ENCODE measurements at places on chromosomes 16 and 17.

- H3K4me1 ChIP-seq = peaks cover 12% of the 10 kb centered on the region
- peak; percentile 27 for DNase-seq
- peak overlapping the region; percentile 94 for H3K27ac ChIP-seq
- H3K4me3 ChIP-seq = peak overlapping the region; percentile 68
- peaks cover 46% of the 10 kb centered on the region for H3K27me3 ChIP-seq
Observed at GRCh38 chr16:8572919-8573724, 17.2 kb downstream of the TMEM114 start.

DNA sequence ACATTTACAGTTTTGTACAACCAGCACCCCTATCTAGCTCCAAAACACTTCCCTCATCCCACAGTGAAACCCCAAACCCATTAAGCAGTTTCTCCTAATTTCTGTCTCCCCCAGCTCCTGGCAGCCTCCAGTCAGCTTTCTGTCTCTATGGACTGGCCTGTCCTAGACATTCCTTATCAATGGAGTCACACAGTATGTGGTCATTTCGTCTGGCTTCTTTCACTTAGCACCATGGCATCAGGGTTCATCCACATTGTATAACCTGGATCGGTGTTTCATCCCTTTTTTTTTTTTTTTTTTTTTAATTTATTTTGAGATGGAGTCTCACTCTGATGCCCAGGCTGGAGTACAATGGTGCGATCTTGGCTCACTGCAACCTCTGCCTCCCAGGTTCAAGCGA is 68.5 kb downstream of the ZDHHC7 start:
- H3K36me3 ChIP-seq = no peaks in the 10 kb centered on the region
- no peak overlapping the region for H3K4me3 ChIP-seq
- no peaks in the 10 kb centered on the region for H3K27me3 ChIP-seq

GRCh38 chr17:76909971-76910760 is 42.0 kb downstream of the MGAT5B start:
- H3K36me3 ChIP-seq = no peaks in the 10 kb centered on the region
- DNase-seq = peak; percentile 9
- no peak overlapping the region for H3K4me3 ChIP-seq
- no peak overlapping the region for H3K27ac ChIP-seq

DNA sequence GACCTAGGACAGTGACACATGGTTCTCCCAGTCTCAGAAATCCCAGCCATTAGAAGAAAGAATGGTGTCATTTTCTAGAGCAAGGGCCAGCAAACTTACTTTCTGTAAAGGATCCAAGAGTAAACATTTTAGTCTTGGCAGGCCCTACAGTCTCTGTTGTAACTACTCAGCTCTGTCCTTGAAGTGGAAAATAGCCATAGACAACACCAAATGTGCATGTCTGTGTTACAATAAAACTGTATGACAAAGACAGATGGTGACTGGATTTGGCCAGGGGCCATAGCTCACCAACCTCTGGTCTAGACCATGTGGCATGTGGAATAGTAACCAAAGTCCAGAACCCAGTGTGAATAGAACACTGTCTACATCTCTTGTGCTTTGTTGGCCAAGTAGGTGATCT is 286.5 kb downstream of the HS3ST4 start:
- no peaks in the 10 kb centered on the region for H3K4me1 ChIP-seq
- no peak overlapping the region for H3K27ac ChIP-seq
- no peaks in the 10 kb centered on the region for H3K36me3 ChIP-seq
- no peak overlapping the region for H3K4me3 ChIP-seq
- H3K27me3 ChIP-seq = no peaks in the 10 kb centered on the region
- DNase-seq = no peak

GRCh38 chr16:31861455-31861854 is 12.2 kb upstream of the ZNF267 start:
- H3K36me3 ChIP-seq = no peaks in the 10 kb centered on the region
- H3K4me3 ChIP-seq = peak overlapping the region; percentile 17
- peaks cover 37% of the 10 kb centered on the region for H3K4me1 ChIP-seq
- H3K27ac ChIP-seq = peak overlapping the region; percentile 1

DNA sequence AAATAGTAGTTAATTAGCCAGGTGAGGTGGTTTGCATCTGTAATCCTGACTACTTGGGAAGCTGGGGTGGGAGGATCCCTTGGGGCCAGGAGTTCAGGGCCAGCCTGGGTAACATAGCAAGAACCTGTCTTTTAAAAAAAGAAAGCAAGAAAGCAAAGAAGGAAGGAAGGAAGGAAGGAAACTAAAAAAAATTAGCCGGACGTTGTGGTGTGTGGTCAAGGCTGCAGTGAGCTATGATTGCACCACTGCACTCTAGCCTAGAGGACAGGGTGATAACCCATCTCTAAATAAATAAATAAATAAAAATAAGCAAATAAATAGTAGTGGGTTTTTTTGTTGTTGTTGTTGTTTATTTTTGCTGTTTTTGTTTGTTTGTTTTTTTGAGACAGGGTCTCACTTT is 39.3 kb upstream of the MAP2K6 start:
- no peak overlapping the region for H3K27ac ChIP-seq
- no peaks in the 10 kb centered on the region for H3K4me1 ChIP-seq
- DNase-seq = no peak
- no peak overlapping the region for H3K4me3 ChIP-seq
- no peaks in the 10 kb centered on the region for H3K36me3 ChIP-seq

GRCh38 chr17:57046749-57047148 is 38.3 kb upstream of the AKAP1 start:
- H3K27me3 ChIP-seq = peaks cover 52% of the 10 kb centered on the region
- peak overlapping the region; percentile 82 for H3K4me3 ChIP-seq
- H3K27ac ChIP-seq = peak overlapping the region; percentile 16
- peaks cover 18% of the 10 kb centered on the region for H3K4me1 ChIP-seq
- DNase-seq = no peak

- H3K27me3 ChIP-seq = peaks cover 36% of the 10 kb centered on the region
- H3K4me3 ChIP-seq = peak within 1 kb of the TSS; percentile 78
- peak; percentile 67 for DNase-seq
Observed at GRCh38 chr16:1333149-1333812, at the start of gene BAIAP3. Gene BAIAP3 (plus strand): TSS chr16:1333645. CDS start chr16:1338550, 4,905 bp downstream.

DNA sequence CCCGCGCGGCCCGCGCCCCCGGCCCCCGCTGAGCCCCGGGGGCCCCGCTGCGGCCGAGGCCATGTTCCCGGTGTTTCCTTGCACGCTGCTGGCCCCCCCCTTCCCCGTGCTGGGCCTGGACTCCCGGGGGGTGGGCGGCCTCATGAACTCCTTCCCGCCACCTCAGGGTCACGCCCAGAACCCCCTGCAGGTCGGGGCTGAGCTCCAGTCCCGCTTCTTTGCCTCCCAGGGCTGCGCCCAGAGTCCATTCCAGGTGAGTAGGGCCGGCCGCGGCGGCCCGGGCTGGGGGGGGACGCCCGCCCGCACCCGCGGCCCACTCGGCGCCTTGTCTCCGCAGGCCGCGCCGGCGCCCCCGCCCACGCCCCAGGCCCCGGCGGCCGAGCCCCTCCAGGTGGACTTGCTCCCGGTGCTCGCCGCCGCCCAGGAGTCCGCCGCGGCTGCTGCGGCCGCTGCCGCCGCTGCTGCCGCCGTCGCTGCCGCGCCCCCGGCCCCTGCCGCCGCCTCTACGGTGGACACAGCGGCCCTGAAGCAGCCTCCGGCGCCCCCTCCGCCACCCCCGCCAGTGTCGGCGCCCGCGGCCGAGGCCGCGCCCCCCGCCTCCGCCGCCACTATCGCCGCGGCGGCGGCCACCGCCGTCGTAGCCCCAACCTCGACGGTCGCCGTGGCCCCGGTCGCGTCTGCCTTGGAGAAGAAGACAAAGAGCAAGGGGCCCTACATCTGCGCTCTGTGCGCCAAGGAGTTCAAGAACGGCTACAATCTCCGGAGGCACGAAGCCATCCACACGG is 504 bp downstream of the MAZ start:
- no peak overlapping the region for H3K27ac ChIP-seq
- H3K4me1 ChIP-seq = peaks cover 57% of the 10 kb centered on the region
- peak; percentile 64 for DNase-seq
- H3K27me3 ChIP-seq = no peaks in the 10 kb centered on the region

GRCh38 chr17:540631-541030 is 174.0 kb downstream of the VPS53 start:
- DNase-seq = no peak
- no peak overlapping the region for H3K27ac ChIP-seq
- no peak overlapping the region for H3K4me3 ChIP-seq
- H3K4me1 ChIP-seq = peaks cover 12% of the 10 kb centered on the region
- peaks cover 5% of the 10 kb centered on the region for H3K36me3 ChIP-seq

- no peak for DNase-seq
- no peak overlapping the region for H3K4me3 ChIP-seq
- no peaks in the 10 kb centered on the region for H3K36me3 ChIP-seq
- H3K4me1 ChIP-seq = peaks cover 61% of the 10 kb centered on the region
- no peaks in the 10 kb centered on the region for H3K27me3 ChIP-seq
- no peak overlapping the region for H3K27ac ChIP-seq
Observed at GRCh38 chr16:50736448-50736847, 5.4 kb upstream of the CYLD start.

- DNase-seq = no peak
- H3K4me3 ChIP-seq = no peak overlapping the region
- peaks cover 16% of the 10 kb centered on the region for H3K36me3 ChIP-seq
- H3K27ac ChIP-seq = no peak overlapping the region
- peaks cover 45% of the 10 kb centered on the region for H3K27me3 ChIP-seq
- H3K4me1 ChIP-seq = no peaks in the 10 kb centered on the region
Observed at GRCh38 chr16:87528690-87529579, 36.1 kb upstream of the ZCCHC14 start.

DNA sequence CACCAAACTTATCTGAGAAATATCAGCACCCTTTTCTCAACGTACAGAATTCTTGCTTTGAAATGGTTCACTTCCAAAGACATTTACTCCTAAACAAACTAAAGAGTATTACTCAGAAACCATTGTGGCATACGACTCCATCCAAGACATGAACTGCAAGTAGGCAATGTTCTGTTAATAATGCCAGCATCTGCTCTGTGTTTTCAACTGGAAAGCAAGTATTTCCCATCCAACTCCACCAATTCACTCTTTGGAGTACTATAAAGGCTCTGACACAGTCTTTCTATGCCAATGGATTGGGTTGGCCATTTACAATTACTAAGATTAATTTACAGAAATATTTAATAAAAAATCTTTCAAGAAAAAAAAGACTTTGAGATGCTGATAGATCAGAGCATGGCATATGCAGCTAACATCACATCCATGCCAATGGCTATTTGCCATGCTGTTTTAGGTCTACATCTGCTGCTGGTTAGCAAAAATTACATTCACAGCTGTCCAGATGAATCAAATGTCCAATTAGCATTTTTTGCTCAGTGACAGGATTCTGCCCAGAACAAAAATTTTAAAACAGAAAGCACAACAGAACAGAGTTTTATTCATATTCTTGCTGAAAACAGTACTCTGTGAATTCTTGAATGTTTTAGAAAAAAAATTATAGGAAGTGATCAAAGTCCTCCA is 65.9 kb upstream of the HLF start:
- DNase-seq = no peak
- no peak overlapping the region for H3K4me3 ChIP-seq
- no peaks in the 10 kb centered on the region for H3K36me3 ChIP-seq
- H3K27me3 ChIP-seq = peaks cover 29% of the 10 kb centered on the region

- H3K27me3 ChIP-seq = no peaks in the 10 kb centered on the region
- no peak overlapping the region for H3K4me3 ChIP-seq
- no peaks in the 10 kb centered on the region for H3K4me1 ChIP-seq
- DNase-seq = no peak
- H3K36me3 ChIP-seq = no peaks in the 10 kb centered on the region
Observed at GRCh38 chr17:81952792-81953228, 5.8 kb upstream of the MYADML2 start.

GRCh38 chr17:72346306-72346705 is 225.5 kb downstream of the SOX9 start:
- H3K36me3 ChIP-seq = no peaks in the 10 kb centered on the region
- H3K27me3 ChIP-seq = no peaks in the 10 kb centered on the region
- H3K4me3 ChIP-seq = no peak overlapping the region
- no peak overlapping the region for H3K27ac ChIP-seq
- DNase-seq = no peak
- H3K4me1 ChIP-seq = no peaks in the 10 kb centered on the region

DNA sequence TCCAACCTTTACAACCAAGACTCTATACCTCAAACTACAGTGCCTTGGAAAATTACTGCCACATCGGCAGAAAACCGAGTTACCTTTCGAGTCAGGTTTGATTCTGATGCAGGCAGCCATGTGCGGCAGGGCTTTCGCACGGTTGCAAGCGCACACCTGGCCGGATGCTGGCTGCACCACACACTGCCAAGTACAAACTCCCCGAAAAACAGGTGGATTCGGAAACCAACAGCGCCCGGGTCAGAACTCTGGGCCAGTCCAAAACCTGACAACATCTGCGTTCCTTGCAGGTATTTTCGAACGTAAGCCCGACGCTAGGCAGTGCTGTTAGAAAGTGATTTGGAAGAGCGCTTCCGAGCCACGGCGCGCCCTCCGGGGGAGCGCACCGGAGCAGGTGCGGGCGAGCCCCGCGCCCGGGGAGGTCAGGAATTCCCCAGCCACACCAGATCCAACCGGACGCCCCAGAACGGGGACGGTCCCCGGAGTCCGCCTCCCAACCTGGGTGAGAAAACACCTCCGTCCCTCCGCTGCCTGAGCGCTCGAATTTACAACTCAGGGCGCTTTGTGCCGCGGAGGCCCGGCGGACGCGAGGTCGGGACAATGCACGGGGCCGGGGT is 1.2 kb downstream of the USP7 start:
- peak; percentile 54 for DNase-seq
- H3K4me3 ChIP-seq = peak overlapping the region; percentile 95
- H3K27ac ChIP-seq = peak overlapping the region; percentile 87
- H3K27me3 ChIP-seq = no peaks in the 10 kb centered on the region
- H3K36me3 ChIP-seq = peaks cover 6% of the 10 kb centered on the region
